AG20443 (cell line): ENCODE measurements at places on chromosomes 1 and 21.

GRCh38 chr1:174870319-174870718, 129.4 kb upstream of the CACYBP start:
- DNase-seq: no peak

DNA sequence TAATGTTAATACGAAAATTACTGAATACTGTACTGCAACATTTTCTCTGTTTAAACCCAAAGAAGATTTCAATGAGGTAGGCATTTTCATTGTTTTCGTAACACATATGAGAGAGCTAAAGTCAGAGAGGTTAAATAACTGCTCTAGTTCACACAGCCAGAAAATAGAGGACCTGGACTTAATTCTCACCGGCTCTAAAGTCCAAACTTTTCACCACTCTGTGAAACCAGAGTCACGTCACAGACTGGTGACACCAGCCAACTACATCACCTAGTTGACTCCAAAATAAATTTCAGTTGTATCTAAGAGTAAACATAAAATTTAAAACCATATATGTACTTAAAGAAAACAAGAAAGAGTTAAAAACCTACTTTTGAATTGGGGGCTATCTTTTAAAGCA, 146.7 kb downstream of the FCRL5 start:
- no peak for DNase-seq

- DNase-seq: no peak
Measured at GRCh38 chr21:31107176-31107785, 69.0 kb upstream of the KRTAP19-8 start.

DNA sequence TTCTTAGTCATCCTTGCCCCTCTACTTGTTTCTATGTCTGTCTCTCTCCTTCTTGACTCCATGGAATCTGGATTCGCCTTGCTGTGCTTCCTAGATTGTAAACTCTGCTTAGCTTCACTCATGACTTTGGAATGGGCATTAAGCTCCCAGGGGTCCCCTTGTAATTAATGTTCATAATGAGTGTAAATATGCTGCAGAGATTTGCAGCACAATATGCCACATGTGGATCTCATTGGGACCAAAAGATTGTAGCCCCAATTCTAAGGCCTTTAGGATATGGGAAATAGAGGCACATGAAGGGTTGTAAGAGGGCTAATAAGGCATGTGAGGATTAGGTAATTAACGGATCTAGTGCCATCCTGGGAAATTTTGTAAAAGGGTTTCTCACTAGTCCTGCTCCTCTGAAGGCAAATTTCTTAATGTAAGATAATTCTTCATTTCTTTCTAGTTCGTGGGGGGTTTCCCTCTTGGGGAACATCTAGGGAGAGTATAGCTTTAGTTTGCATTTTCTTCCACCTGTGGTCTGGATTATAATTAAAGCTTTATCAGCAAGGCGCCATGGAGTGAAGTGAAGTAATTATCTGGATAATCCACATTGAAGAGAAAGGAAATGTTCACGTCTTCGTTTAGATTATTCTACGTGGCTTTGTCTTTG, 659.2 kb upstream of the PLXNA2 start:
- no peak for DNase-seq

GRCh38 chr1:89433421-89433820, 69.6 kb downstream of the GBP6 start:
- DNase-seq: no peak

GRCh38 chr1:192962901-192963300, 96.3 kb downstream of the UCHL5 start:
- DNase-seq: no peak

DNA sequence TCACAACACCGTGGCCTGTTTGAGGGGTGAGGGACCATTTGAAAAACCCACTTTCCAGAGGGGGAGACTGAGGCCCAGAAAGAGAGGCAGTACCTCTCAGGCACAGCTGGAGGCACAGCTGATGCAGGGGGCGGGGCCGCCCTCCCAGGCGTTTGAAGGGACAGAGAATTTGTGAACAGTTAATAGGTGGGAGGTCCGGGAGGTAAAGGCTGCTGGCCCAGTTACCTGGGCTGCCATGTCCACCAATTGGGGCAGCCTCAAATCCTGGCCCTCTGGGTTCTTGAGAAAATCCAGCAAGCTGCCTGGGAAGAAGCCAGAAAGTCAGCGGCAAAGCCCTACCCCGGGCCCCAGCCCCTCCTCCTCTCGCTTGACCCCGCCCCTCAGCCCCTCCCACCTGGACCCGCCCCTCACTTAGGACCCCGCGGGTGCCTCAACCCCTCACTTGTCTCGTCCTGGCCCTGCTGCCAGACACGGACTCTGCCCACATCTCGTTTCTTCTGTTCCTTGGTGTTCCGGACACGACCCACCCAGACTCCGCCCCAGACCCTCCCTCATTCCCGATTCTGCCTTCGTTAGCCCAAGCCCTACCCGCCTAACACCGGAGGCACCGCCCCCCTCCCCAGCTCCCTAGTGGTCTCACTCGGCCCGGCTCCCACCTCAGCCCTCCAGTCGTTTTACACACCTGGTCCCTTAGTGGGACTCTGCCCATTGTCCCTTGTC, 10.8 kb upstream of the AHDC1 start:
- no peak for DNase-seq

DNA sequence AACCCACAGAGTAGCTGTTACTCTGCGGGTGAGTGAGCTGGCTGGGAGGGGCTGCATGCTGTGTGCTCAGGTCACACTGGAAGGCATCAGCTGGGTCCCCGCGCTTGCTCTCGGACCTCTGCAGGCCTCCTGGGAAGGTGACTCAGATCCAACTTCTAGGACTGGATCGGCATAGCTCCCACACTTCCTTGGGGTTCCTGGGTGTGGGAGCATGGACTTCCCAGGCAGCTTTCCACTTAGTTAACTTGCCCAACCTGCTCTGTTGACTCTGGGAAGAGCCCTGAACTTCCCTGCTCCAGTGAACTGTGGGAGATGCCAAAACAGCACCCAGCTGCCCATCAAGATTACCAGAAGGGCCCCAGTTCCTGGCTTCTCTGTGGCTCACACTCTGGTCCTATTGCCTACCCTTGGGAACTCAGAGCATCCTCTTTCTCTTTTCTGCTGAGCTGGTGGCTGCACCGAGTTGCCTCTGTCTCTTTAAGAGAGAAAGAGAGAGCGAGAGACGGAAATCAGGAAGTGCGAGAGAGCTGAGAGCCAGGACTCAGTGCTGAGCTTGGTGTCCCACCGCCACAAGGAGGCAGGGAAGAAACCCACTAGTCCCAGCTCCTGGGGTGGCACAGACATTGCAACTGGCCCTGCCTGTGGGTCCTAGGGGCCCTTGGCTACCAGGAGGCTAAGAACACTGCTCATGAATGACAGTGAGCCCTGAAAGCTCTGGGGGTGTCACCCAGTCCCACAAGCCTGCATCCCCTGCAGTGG, at the start of gene IKBKE:
Gene IKBKE, plus strand, starts transcription at position 544 of the 759 bp plus-strand sequence. CDS start 2,752 bp downstream, outside the sequence.
- peak; percentile 85 for DNase-seq
